Activated CD4-positive, alpha-beta T cell treated with anti-CD3 and anti-CD28 coated beads for 4 hours (primary cell): ENCODE measurements at places on chromosomes 1 and 21.

DNA sequence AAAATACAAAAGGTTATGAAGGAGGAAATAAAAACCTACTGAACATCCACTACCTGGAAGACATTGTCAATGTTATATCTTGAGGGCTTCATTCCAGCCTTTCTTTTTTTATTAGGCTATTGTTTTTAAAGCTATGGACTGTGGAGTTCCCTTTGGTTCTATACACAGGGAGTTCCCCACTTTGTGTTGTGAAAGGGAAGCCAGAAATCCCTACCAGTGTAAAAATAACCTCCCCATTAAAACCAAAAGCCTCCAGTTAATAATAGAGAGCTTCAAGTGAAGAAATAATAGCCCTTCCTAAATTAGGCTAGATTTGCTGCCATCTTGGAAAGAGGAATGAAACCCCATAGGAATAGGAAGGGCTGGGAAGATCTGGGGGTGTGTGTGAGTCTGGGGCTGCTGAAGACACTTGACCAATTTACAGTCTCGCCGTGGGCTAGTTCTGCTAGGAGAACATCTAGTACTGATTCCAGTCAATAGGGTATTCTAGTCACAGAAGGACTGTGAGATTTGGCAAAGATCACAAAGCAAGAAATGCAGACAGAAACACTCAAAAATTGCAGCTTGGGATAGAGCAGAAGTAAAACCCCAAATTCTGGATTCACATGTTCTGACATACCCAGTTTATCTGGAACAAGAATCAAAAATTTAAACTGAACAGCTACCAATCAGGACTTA lies 32.4 kb upstream of the PTGFRN start:
- DNase-seq, result no peak

- no peak for DNase-seq
Observed at GRCh38 chr21:42038826-42039425, 28.8 kb upstream of the ZBTB21 start.

- DNase-seq, result peak; percentile 47
Observed at GRCh38 chr1:26164036-26164860, 4.5 kb downstream of the C1orf232 start.

DNA sequence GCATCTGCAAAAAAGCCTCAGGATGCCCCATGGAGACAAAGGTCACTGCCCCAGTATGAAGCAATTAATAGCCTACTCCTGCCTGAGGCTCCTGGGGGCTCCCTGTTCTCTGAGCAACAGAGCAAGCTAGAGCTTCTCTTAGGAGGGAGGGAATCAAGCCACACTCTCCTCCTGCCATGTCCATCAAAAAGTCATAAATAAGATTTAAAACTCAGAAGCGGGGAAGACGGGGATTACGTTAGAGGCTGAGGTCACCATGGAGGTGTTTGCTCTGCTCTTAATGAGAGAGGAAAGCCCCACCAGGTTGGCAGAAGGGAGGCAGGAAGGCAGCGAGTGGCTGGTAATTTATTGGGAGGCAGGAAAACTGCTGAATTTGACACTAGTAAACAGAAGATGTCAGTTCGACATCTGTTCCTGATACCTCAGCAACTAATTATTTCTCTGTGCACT lies 98.4 kb upstream of the TNR start:
- DNase-seq, result no peak

DNA sequence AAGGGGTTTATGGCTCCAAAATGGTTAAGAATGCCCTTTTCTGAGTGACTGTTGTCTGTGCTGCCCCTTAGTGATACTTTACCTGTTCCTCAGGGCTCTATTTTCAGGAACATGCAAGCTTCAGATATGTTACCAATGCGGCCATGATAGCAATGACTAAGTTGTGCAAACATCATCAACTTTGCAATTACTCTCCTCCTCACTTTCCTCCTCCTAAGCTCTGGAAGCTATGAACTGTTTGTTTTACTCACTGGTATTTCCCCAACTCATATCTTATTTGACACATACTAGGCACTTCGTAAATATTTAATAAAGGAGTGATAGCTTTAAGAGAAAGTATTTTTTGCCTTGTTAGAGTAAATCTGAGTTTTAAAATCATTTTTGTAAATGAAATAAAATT lies 53.8 kb downstream of the RWDD3 start:
- no peak for DNase-seq

DNA sequence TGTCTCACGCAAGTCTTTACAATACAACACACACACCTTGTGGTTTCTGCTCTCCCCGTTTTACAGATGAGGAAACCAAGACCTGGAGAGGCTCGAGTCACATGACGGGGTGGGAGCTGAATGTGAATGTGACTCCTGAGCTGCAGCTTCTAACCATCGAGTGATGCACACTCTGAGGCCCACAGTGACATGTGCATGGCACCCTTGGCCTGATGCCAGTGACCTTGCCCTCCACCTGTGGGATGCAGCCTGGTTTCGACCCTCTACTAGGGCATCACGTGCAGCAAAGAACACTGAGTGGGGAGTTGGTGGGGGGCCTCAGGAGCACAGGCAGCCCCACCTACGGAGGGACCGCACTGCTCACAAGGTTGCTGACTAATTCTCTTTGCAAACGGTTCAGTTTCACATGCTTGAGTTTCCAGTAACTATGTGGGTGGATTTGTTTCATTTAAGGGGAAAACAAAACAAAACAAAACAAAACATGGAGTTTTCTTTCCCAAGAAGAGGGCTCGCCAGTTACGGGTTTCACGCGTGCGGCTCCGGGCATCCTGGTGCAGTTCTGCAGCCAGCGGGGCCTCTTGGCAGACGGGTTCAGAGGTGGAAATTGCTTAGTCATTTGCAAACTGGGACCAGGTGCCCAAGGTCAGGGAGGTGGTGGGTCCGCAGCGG lies 22.9 kb downstream of the SPSB1 start:
- DNase-seq, result no peak

DNA sequence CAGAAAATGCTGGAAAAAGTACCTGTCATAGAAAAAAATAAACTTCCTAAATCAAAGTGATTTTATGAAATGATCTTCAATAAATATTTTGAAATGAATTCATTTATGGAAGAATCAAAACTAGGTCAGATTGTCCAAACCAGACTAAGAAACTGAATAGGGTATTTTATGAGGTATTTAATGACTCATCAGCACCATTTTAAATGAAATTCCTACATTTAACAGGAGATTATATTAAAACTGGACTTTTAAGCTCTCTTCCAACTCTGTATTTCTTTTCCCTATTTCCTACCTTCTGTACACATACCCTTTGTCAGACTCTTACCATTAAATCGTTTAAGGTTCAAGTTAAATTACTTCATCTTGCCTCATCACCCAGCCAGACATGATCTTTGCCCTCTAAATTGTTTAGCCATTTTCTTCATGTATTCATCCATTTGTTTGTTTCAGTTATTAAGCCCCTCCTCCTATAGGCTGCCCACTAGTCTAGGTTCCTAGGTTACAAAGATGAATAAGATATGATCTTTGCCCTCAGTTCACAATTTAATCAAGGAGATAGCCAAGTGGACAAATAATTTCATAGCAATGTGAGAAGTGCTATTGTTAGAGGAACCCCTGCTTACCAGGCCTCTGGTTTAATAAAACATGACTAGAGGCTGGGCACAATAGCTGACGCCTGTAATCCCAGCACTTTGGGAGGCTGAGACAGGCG lies 25.0 kb downstream of the TATDN3 start:
- DNase-seq, result no peak

DNA sequence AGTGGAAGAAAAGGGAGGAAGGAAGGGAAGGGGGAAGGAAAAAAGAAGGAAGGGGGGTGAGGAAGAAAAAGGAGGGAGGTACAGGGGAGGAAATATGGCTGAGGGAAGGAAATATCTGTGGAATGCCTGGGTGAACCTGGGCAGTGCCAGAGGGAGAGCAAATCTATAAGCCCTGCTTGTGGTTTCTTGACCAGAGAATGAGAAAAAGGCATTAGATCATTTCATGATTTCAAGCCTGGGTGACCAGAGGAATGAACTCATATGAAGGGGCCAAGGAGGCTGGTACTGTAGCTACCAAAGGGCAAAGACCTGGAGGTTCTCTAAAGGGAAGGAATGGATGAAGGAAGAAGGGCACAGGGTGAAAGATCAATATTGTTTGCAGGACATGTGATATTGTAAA lies 31.4 kb downstream of the GNG12 start:
- no peak for DNase-seq

- DNase-seq, result peak; percentile 44
Observed at GRCh38 chr1:151710187-151710840, 6.3 kb downstream of the CELF3 start.

GRCh38 chr21:23876925-23877558 lies 1730.2 kb downstream of the MRPL39 start:
- no peak for DNase-seq

- DNase-seq, result no peak
Observed at GRCh38 chr1:64065571-64065970, 137.9 kb upstream of the UBE2U start.

GRCh38 chr21:37711836-37712568 lies 204.3 kb downstream of the KCNJ6 start:
- no peak for DNase-seq

- no peak for DNase-seq
Observed at GRCh38 chr1:66850989-66851388, 49.9 kb upstream of the INSL5 start.

DNA sequence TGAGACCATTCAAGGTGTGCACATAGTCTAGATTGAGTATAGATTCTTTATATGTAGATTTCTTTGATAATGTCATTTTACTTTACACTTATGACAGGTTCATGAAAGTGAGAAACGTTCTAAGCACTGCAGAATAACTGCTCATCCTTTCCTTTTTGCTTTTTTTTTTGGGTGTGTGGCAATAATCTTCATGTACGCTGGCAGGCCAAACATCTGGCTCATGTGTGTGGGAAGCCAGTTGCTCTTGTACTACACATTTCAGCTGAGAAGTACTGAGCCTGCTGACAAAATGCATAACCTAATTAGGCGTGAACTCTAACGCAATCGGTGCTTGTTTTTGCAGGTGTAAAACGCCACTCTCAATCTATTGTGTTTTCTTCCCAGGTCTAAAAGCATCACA lies 350.8 kb upstream of the KAZN start:
- no peak for DNase-seq

DNA sequence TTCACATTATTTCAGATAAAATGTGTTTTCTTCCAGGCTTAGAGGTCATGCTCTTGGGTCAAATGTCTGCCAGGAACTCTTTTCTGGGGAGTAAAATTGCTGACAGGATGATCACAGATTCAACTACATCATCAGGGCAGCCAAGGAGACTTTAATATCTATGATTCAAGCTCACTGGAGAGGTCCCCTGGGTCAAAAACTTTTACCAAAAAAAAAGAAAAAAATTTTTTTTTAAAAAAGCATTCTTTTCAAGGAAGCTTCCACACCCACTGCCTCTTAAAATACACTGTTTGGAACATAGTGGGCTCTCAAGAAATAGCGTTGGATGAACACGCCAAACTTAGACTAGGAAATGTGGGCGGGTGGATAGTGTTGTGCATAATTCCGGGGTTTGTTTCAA lies 81.3 kb downstream of the TIAM1 start:
- DNase-seq, result no peak

DNA sequence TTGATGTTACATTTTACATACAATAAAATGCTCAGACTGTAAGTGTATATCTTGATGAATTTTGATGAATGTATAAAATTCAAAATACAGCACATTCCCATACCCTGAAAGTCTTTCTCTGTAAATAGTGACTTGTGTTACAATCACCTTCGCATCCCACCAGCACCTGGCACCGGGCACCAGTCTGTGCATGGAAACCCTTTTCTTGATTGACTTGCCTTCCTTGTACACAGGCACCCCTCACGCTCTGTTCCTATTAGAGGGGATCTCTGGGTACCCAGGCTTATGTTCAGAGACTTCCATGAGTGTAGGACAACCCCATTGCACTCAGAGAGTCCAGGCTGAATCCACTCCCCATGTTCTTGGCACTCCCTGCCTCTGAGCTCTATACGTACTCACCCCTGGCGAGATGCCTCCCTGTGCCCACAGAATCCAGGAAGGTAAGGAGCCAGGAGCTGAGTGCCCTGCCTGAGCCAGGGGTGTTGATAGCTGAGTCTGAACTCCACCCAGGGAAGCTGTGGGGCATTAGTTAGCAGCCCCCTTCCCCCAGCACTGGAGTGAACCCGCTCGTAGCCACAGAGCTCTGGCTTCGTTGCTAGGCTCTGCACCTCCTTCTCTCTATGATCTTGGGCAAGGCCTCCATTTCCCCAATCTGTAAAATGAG lies 22.5 kb upstream of the PKP1 start:
- DNase-seq, result no peak

DNA sequence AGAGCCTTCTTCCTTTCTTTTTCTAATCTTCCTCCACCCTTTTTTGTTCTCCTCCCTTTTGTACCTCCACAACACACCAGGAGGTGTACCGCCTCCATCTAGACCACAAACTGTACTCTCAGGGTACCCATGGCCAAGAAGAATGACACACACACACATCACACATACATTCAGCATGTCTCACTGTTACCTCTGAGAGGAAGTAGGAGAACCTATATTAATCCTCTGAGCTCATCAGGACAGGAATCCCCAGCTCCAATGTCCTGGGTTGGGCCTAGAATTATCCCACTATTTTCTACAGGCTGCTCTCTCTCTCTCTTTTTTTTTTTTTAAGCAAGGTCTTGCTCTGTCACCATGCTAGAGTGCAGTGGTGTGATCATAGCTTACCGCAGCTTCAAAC lies 36.7 kb downstream of the ATP2B4 start:
- DNase-seq, result no peak

DNA sequence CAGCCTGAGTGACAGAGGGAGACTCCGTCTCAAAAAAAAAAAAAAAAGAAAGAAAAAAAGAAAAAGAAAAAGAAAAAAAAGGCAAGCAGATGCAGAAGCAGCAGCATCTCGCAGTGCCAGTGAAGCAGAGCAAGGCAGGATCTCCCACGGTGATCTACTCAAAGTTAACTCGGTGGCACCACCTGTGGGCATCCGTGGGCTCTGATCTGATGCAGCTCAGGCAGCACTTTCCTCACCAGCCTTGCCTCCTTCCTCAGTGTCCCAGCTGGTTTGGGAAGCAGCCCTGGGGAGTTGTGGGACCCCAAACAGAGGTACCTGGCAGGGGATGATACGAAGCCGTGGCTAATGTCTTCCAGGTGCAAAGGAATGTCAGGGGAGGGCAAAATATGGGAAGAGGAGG lies 104.3 kb upstream of the KRTAP19-8 start:
- peak; percentile 29 for DNase-seq

DNA sequence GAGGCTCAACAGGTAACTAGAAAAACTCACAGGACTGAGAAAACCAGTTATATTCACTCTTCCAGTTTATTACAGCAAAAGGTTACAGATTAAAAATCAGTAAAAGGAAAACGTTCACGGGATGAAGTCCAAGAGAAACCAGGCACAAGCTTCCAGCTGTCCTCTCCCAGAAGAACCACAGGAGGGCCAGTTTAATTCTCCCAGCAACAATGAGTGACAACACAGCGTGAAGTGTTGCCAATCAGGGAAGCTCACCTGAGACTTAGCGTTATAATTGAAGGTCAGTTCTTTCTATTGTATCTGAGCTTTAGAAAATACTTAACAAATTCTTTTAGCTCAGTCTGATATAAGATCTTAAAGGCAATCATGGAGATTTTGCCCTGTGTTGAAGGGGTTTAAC lies 65.2 kb upstream of the TNR start:
- DNase-seq, result no peak
